Thyroid gland (tissue), 4 donors: ENCODE measurements at places on chromosomes 16 and 17. TPM values are rescaled to one million over a fixed set of nuclear protein-coding genes. Genes with fewer than 3 reads are reported as not detected.

- DNase-seq = no peak
Measured at GRCh38 chr16:53817812-53818550, 114.0 kb downstream of the FTO start.

GRCh38 chr16:55242667-55243066, 81.3 kb upstream of the IRX6 start:
- DNase-seq = no peak

DNA sequence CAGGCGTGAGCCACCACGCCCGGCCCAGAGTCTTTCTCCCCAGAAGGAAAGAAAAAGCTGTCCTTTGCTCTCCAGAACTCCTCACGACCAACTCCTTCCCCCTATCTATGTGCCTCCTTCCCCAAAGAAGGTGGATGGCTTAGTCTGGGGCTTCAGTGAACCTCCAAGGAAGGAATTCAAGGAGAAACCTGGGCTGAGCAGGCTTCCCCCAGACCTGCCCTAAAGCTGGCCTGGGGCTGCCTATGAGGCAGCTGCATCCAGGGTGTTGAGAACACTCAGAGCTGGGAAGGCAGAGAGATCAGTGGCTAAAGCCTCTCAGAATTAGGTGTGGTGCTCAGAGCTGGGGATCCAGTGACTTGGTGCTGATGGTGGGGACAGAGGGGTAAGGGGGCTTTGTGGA, 3.8 kb downstream of the ACSF2 start:
- DNase-seq = no peak

Gene BAIAP3
- total RNA-seq = 2.5 TPM

GRCh38 chr16:85606904-85607303, 6.2 kb upstream of the GSE1 start:
- no peak for DNase-seq

Gene SPATA32
- total RNA-seq = not detected

Gene NME4
- 63.3 TPM for total RNA-seq
